Ascending aorta (tissue), 2 donors: ENCODE measurements at places on chromosomes 7 and 10. TPM values are rescaled to one million over a fixed set of nuclear protein-coding genes. Genes with fewer than 3 reads are reported as not detected.
A peak's percentile ranks its signal among the peaks of the same experiment; 100 is the strongest.

The KEL gene
- total RNA-seq = not detected

The TRDMT1 gene
- 5.7 TPM for total RNA-seq

The FBXL13 gene
- total RNA-seq = 0.75 TPM

The C10orf62 gene
- total RNA-seq = not detected

GRCh38 chr7:55055479-55055878 lies 36.7 kb downstream of the EGFR start:
- DNase-seq = no peak

GRCh38 chr7:138092486-138093028 lies 16.3 kb downstream of the AKR1D1 start:
- no peak for DNase-seq

DNA sequence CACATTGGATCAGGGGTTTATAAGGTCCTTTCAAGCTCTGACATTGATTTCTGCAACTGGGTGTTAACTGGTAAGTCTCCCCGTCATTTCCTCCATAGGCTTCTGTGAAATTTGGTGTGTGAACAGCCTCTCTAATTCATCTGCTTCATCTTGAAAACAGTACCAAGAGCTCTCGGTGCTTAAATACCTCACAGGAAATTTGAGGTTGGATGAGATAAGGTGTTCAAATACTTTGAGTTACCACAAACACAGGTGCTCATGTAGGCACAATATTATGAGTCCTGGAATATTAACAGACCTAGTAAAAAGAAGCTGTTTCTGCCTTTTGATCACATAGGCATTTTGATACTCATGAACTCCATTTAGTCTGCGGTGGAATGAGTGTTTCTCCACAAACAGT lies 85.2 kb downstream of the RTKN2 start:
- DNase-seq = no peak

GRCh38 chr10:58275908-58276307 lies 6.9 kb downstream of the CISD1 start:
- no peak for DNase-seq

DNA sequence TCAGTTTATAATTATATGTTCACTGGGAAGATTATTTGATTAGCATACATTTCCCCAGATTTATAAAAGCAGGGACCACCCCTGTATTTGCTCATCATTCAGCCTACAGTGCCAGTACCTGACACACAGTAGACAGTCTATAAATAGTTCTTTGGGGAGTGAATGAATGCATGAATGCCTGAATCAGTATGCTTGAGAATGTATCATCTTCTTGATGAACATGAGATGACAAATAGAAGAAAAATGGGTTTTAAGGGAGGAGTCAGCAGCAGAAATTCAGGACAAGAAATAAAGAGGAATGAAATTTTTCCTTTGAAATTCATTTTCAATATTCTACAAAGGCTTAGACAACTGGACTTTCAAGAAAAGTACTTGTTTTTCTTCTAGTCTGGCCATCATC lies 295.8 kb upstream of the LRRTM3 start:
- DNase-seq = no peak

- DNase-seq = no peak
Measured at GRCh38 chr7:146539836-146540235, 423.2 kb downstream of the CNTNAP2 start.

DNA sequence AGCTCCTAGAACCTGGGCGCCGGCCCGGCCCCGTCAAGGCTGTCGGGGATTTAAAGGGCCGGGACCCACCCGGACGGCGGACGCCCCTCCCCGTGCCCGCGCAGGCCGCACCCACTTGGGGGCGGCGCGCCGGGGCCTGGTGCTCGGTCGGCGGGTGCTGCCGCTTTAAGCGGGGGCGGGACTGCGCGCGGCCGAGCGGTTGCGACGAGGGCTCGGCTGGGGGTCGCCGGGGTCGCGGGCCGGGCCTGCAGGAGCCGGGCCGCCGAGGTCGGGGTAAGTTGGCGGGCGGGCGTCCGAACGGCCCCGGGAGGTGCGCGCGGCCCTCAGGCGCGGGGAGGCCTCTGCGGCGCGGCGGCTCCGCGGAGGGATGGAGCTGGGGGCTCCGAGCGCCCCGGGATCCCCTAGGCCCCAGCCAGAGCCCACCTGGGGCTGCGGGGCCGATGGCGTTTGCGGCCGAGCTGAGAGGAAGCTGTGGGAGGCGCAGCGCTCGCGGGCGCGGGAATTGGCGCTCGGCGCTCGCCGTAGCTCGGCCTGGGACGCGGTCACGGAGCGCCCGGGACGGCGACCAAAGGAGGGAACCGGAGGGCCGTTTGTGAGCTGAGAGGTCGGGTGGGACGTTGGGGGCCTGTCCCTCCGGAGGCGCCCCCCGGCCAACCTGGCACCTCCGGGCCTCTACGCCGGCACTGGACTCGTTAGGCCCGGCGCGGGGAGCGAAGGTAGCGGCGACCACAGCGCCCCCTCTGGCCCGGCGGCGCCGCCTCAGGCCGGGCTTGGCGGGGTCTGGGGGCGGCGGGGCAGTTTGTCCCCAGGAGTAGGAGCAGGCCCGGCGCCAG lies at the start of gene TRRAP:
Gene TRRAP (plus strand): TSS at position 168 of the 833 bp plus-strand sequence. CDS start 2,619 bp downstream, outside the sequence.
- peak; percentile 82 for DNase-seq
